Stimulated activated CD4-positive, alpha-beta T cell treated with anti-CD3 and anti-CD28 coated beads, Interleukin-4, amount 100 ng/mL, for 1 hour (primary cell): ENCODE measurements at places on chromosomes 12 and 14.

DNA sequence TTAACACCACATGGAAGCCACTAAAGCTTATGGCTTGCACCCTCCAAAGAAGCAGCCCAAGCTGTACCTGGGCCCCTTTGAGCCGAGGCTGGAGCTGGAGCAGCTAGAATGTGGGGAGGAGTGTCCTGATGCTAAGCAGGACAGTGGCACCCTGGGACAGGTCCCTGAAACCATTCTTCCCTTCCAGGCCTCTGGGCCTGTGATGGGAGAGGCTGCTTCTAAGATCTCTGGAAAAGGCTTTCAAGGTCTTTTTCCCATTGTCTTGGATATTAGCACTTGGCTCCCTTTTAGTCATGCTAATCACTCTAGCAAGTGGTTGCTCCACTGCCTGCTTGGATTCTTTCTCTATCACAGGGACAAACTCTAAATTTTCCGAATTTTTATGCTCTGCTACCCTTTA, 40.9 kb downstream of the OSBPL8 start:
- no peak for DNase-seq

GRCh38 chr12:122013791-122014590, 7.7 kb upstream of the BCL7A start:
- DNase-seq = no peak

DNA sequence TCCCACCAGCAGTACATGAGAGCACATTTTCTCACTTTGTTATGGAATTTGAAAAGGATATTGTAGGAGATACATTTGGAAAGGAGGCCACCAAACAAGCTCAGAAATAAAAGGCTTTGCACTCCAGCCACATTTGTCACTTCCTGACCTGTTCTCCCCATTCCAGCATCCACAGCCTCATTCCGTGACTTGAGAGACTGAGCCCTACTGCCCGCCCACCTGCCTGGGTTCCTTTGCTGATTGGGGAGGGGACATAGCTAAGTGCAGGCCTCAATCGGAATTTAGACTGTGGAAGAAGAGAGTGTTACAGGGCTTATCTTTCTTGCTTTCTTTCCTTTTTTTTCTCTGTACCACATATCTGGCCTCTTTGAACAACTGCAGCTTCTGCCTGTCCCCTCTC, 735.4 kb upstream of the TMEM132C start:
- no peak for DNase-seq

- no peak for DNase-seq
Observed at GRCh38 chr12:78331753-78332152, 501.1 kb downstream of the NAV3 start.

- DNase-seq = no peak
Observed at GRCh38 chr12:57700317-57700716, 6.4 kb downstream of the OS9 start.

DNA sequence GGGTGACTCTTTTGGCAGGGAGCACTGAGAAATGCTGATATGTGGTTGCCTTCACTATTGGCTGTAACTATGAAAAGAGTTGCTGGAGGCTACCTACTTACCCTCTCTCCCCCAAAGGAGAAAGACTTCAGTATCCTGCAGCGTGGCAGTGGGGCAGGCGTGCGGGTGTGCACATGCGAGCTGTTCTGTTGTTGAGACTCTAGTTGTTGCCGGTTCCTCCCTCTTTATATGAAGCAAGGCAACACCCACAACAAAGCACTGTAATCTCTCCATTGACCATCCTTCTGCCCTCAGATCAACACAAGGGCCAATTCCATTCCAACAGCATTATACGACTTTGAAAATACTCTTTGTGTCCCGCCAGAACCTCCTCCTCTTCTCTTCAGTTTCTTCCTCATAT, 259.4 kb downstream of the CACNA1C start:
- DNase-seq = no peak

DNA sequence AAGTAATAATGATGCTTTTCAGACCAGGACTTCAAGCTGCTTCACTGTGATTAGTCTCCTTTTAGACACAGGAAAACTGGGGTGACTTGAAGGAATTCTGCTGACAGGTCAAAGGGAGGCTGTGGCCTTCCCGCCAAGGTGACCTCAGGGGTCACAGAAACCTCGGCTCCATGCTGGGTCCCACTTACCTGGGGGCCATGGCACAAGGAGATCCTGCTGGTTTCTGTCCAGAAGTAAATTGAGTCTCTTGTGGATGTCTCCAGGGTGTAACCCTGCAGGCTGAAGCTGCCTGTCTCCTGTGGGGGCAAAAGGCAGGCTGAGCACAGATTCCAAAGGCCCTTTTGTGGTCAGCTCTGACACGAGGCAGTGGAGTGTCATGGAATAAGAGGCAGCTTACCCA, 138.7 kb upstream of the MED13L start:
- DNase-seq = no peak
